ENCODE measurements at places on chromosomes 11 and 22.
A peak's percentile ranks its signal among the peaks of the same experiment; 100 is the strongest.

DNA sequence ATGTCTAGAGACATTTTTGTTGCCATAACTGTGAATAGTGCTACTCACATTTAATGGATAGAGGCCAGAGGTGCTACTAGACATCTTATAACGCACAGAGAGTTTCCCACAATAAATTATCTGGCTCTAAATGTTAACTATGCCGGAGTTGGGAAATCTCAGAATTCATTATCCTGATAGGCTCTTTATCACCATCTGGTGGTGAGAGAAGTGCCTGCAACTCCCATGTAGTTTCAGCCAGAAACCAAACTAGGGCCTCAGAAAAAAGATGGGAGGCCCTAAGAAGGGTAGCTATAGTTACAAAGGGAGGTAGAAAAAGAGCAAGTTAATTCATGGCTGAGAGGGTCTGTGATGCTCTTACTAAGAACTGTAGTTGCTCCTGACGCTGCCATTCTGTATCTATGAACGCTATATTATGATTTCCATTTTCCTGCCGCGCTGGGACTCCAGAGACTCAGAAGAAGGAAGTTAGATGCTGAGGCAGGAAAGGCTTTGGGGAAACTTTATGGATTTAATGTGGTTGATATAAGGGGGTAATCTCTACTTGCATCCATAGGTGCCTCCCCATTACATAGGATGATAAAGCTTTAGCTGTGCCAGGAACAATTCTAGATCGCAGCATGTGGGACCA, 22.9 kb upstream of the MRPL17 start:
- peak; percentile 44 for DNase-seq

DNA sequence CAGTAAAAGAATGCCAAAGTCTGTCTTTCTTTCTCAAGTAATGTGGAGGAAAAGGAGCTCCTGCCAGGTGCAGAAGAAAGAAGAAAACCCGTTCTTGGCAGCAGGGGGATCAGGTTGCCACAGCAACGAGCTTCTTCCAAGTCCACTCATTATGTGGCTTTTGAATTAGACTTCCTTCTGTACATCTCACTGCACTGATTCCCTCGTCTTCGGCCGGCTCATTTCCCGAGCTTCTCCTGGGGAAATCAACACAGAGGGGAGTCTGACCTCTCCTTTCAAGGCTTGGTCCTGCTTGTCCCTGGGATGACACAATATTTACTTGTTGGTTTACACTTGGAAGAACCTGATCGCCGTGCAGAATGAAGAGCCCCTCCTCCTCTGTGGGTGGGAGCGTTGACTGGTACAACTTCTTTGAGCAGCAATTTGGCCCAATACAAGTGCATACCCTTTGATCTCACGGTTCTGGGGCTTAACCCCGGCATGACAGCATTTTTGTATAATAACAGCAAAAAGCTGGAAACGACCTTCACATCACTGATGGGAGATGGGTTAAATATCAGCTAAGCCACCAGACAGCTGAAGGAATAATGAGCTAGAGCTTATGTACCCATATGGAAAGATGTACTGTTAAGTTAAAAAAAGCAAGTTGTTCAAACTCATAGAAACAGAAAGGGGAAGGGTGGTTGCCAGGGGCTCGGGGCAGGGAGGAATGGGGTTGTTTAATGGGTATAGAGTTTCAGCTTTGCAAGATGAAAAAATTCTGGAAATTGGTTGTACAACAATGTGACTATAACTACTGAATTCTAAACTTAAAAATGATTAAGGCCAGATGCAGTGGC, 35.4 kb downstream of the MCHR1 start:
- DNase-seq: no peak

DNA sequence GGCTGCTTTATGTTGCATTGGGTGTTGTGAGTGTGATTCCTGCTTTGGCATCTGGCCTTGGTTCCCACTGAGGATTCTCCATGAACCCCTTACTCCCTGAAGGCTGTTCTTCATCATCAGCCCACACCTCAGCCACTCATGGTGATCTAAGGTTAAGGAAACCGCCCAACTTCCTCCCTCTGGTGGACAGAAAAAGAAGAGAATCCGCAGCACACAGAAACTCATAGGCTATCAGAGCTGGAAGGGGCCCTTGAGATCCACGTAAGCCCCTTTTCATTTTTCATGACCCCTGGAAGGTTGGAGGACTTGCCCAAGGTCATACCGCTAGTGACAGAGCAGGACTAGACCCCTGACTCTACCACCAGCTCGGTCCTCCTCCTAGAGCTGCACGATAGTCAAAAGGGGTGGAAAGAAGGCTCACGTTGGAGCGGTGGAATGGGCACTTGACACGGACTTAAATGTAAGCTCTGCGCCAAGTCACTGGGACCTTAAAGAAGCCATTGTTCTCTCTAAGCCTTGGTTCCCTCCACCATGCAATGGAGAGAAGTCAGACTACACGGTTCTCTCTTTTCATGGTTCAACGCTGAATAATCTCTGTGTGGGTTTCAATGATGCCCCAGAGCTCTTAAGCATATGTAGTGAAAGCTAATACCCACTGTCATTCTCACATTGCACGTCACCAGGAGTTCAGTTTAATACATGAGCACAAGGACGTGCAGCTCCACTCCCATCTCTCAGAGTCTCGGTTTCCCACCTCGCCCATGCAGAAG, 83.6 kb upstream of the CRTAM start:
- DNase-seq: peak; percentile 47

DNA sequence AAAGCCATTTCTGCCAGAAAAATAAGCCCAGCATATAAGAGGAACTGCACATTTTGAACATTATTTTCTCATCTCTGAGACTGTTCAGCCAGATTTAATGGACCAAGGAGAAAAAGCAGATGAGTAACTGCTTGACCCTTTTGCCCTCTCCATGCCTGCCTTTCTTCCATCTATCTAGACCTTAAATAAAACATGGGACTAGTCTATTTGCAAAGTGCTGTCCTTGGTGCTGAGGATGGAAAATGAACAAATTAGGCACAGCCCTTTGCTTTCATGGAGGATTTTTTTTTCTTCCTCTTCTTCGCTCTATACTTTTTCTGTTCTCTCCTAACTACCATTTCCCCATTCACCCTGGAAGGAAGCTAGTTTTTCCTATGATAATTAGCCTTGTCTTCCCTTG, 361.3 kb downstream of the GRM5 start:
- no peak for DNase-seq

DNA sequence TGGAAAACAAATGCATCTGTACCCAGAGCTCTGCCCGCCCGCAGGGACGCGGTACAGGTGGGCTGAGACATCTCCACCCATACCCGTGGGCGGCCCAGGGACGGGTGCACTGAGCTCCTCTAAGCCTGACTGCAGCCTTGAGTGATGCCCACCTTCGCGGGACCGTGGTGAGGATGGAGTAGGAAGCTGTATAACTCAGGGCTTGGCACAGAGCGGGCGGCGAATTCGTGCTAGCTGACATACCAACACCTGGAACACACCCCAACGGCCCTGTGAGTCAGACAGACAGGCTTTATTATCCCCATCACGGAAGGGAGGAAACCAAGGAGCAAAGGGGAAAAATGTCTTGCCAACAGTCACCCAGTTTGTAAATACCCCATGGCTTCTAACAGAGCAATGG, 61.9 kb downstream of the SMCO4 start:
- DNase-seq: no peak

- no peak for DNase-seq
These were observed 75.2 kb downstream of the USP47 start for GRCh38 chr11:11916981-11917399.

GRCh38 chr22:36362932-36363331, 24.8 kb downstream of the MYH9 start:
- peak; percentile 67 for DNase-seq

DNA sequence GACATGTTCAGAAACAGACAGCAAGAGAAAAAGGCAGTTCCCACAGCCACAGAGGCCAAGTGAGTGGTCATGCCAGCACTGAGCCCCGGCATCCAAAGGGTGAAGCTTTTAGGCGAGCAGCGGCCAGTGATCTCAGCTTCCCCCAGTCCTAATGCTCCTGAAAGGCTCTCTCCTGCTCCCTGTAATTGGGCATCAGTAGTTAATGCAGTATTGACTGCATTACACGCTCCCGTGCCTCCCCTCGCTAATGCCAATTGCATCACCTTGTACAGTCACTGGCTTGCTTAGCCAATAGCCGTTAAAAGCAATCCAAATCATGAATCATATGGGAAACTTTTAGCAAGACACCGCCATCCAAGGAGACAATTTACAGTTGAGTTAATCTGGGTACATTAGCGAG, 4.9 kb downstream of the LMO1 start:
- DNase-seq: no peak

GRCh38 chr11:88297863-88298262, 39.7 kb downstream of the CTSC start:
- DNase-seq: no peak

GRCh38 chr22:19448739-19449421, 1.4 kb upstream of the C22orf39 start:
- peak; percentile 72 for DNase-seq

- no peak for DNase-seq
These were observed 40.1 kb upstream of the APLNR start for GRCh38 chr11:57276971-57277675.

- DNase-seq: no peak
These were observed 526.6 kb downstream of the MN1 start for GRCh38 chr22:27274770-27275449.

- no peak for DNase-seq
These were observed 60.9 kb upstream of the CLMP start for GRCh38 chr11:123255909-123256308.

- DNase-seq: no peak
These were observed 54.6 kb upstream of the ASPHD2 start for GRCh38 chr22:26374391-26375026.

DNA sequence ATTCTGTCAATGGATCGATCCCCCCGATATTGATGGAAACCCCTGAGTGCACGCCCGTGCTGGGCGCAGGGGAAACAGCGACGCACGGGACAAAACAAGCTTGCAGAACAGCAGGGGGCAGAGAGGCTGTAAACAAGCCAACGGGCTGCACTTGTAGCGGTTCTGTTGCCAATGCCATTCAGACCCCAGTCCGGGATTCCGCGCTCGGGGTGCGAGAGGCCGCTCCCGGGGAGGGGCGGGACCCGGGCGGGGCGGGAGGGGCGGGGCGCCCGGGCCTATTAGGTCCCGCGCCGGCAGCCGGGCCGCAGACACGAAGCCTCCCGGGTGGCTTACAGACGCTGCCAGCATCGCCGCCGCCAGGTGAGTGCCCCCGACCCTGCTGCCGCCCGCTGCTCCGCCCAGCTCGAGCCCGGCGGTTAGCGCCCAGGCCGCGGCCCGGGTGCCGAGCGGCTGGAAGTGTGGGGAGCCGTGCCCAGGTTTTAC, at the start of gene BIK:
Gene BIK (plus strand): TSS at position 307 of the 483 bp plus-strand sequence. CDS start 13,273 bp downstream, outside the sequence.
- peak; percentile 54 for DNase-seq

DNA sequence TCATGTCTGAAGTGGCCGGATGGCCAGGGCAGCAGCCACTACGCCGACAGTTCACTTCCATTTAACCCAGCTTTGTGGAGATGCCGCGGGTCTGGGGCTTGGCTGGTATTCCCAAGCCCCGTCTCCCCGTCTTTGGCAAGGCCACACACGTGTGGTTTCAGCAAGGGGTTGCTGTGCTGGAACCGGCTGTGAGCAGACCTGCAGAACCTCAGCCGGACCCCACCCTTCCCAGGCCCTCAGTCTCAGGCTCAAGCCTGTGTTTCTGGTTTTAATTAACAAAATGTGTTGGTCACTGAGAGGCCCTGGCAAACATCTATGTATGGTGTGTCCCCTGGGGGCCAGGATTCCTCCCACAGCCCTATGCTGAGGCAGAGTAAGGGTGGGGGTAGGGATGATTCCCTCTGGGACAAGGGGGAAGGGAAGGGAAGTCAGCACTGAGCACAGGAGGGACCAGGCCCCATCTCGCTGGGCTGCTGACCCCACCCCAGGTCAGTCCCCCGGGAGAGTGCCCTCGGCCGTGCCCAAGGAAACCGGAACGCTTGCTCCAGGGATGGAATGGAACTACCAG, 9.3 kb downstream of the OSBPL5 start:
- DNase-seq: no peak

GRCh38 chr11:43574949-43575912, 105.3 kb upstream of the HSD17B12 start:
- DNase-seq: no peak

GRCh38 chr11:27949951-27950738, 157.8 kb downstream of the KIF18A start:
- no peak for DNase-seq

- no peak for DNase-seq
These were observed 31.0 kb downstream of the PAX6 start for GRCh38 chr11:31780078-31780477.
